ENCODE measurements at places on chromosomes 7 and 10.

DNA sequence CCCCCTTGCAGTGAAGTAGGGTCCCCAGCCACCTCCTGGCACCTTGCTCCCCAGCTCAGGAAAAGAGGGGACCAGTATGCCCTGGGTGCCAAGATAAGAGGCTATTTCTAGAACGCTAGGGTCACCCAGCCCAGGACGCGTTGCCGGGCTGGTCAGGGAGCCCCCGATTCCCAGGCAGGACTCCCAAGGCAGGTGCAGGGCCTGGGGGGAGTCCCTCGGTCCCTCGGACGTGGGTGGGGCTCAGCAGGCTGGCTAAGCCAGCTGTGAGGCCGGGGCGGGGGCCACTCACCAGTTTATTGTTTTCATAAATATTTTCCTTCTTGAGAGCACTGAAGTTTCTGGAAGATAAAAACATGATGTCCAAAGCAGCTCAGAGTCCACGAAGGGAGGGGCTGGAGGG, 9.3 kb downstream of the MICALL2 start:
- no peak for DNase-seq

- DNase-seq: no peak
Observed at GRCh38 chr7:47506382-47507339, 75.2 kb downstream of the TNS3 start.

DNA sequence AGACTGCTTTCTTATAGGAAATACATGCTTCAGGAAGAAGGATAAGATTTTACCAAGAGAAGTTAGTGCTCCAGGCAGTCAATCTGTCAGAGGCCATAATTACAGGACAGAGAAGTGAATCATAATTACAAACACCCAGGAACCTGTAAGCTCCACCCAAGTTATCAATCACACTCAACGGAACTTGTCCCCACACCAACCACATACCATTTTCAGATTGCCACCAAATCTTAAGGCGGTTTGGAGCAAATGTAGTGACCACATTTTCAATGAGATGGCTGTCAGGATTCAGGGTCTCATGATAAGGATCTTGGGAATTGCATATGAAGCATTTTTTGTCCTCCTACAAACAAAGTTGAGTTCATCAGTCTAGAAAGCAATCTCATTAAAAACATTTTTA, 4.8 kb downstream of the LAMB1 start:
- no peak for DNase-seq

DNA sequence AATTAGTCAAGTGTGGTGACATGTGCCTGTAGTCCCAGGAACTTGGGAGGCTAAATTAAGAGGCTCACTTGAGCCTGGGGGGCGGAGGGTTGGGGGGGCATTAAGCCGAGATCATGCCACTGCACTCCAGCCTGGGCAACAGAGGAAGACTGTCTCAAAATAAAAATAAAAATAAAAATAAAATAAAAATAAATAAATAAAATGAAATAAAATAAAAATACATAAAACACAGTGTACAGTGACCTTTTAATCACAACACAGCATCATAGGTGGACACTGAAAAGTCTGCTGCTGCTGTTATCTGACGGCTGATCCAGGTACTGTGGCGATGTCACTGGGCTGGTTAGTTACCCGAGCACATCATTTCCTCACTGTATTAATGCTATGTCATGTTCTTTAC, 27.1 kb downstream of the LARP4B start:
- DNase-seq: no peak

GRCh38 chr10:32055478-32056135, 618 bp downstream of the KIF5B start:
- DNase-seq: peak; percentile 65

GRCh38 chr10:82934947-82935346, 1060.0 kb downstream of the NRG3 start:
- no peak for DNase-seq

GRCh38 chr10:92848441-92849233, at the start of gene EXOC6:
TSS of gene EXOC6 (plus strand) at chr10:92848520. CDS start at chr10:92848534, 14 bp downstream.
- DNase-seq: peak; percentile 85
